ENCODE measurements at places on chromosomes 1 and 21. TPM values are rescaled to one million over a fixed set of nuclear protein-coding genes. Genes with fewer than 3 reads are reported as not detected.

- no peaks in the 10 kb centered on the region for H3K36me3 ChIP-seq
- no peak overlapping the region for H3K27ac ChIP-seq
- no peaks in the 10 kb centered on the region for H3K4me1 ChIP-seq
- no peaks in the 10 kb centered on the region for H3K27me3 ChIP-seq
- H3K4me3 ChIP-seq, result no peak overlapping the region
Observed at GRCh38 chr1:43908858-43909257, 24.7 kb upstream of the ARTN start.

DNA sequence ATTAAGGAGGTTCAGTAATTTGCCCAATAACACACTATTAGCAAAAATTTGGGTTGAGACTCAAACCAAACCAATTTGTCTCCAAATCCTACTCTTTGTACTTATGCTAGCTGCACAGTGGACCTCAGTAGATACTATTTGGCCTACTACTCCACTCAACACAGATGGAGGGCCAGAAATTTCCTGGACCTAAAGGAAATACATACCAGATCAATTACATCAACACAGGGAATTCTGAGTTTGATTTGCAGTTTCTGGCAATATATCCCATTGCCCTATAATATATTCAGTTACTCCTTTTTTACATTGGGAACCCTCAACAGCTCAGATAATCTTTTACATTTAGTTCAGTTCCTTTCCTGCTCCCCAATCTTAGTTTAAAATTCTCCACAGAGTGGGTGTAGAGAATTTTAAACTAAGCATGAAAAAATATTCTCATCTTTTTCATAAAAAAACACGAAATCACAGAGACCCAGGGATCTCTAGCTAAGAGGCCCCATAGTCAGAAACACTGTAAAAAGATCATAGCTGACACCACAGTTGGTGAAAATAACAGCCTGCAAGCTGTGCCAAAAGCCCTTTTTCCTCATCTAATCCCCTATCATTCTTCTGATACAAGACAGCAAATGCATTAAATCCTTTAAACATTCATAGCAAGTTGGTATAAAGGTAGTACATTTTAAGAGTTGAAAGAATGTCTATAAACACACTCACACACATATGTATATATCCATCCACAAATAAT, 317.7 kb upstream of the ESRRG start:
- H3K27me3 ChIP-seq, result no peaks in the 10 kb centered on the region
- H3K27ac ChIP-seq, result no peak overlapping the region
- H3K4me1 ChIP-seq, result no peaks in the 10 kb centered on the region
- DNase-seq, result no peak
- H3K36me3 ChIP-seq, result no peaks in the 10 kb centered on the region
- no peak overlapping the region for H3K4me3 ChIP-seq

DNA sequence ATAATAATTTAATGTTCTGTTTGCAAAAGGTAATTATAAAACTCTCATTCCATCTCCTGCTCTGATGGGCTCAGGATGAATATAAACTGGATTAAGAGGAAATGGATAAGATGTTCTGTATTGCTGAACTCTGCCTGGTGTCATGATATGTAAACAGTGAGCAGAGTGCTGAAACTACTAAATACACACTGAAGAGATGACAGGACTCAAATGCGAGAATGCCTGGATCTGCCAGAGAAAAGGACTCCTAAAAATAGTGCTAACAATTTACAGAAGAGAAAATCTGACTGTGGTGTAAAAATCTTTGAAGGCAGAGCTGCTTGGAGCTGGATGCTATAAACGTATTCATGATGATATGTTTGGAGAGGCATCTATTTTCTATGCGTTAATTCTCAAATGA, 303.2 kb downstream of the RWDD3 start:
- no peaks in the 10 kb centered on the region for H3K4me1 ChIP-seq
- H3K27me3 ChIP-seq, result no peaks in the 10 kb centered on the region
- no peak overlapping the region for H3K4me3 ChIP-seq
- no peaks in the 10 kb centered on the region for H3K36me3 ChIP-seq
- DNase-seq, result no peak

DNA sequence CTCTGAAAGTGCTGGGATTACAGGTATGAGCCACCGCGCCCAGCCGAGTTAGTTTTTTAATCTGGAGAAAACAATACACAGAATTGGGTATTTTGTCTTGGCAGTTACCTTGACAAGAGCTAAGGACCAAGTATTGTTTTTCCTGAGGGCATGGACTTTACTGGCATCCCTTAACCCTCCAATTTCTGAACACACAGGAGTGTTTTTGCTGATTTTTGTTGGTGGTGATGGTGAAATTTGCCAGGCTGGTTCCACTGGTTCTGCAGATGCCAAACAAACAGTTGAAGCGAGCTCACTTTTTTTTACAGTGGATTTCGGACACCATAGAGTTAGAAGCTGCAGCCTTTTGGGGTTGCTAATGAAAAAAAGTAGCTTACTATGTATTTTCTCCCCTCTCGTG, 37.2 kb upstream of the SH3D21 start:
- DNase-seq, result no peak
- peaks cover 12% of the 10 kb centered on the region for H3K4me1 ChIP-seq
- no peak overlapping the region for H3K4me3 ChIP-seq

- H3K4me1 ChIP-seq, result peaks cover 73% of the 10 kb centered on the region
- H3K36me3 ChIP-seq, result peaks cover 76% of the 10 kb centered on the region
- H3K4me3 ChIP-seq, result no peak overlapping the region
- H3K27me3 ChIP-seq, result no peaks in the 10 kb centered on the region
- no peak overlapping the region for H3K27ac ChIP-seq
Observed at GRCh38 chr21:34880401-34880800, 168.7 kb downstream of the RUNX1 start.

- no peak for DNase-seq
- peaks cover 3% of the 10 kb centered on the region for H3K4me1 ChIP-seq
- no peak overlapping the region for H3K27ac ChIP-seq
- no peak overlapping the region for H3K4me3 ChIP-seq
- no peaks in the 10 kb centered on the region for H3K36me3 ChIP-seq
Observed at GRCh38 chr1:110474444-110474843, 23.5 kb downstream of the PROK1 start.

DNA sequence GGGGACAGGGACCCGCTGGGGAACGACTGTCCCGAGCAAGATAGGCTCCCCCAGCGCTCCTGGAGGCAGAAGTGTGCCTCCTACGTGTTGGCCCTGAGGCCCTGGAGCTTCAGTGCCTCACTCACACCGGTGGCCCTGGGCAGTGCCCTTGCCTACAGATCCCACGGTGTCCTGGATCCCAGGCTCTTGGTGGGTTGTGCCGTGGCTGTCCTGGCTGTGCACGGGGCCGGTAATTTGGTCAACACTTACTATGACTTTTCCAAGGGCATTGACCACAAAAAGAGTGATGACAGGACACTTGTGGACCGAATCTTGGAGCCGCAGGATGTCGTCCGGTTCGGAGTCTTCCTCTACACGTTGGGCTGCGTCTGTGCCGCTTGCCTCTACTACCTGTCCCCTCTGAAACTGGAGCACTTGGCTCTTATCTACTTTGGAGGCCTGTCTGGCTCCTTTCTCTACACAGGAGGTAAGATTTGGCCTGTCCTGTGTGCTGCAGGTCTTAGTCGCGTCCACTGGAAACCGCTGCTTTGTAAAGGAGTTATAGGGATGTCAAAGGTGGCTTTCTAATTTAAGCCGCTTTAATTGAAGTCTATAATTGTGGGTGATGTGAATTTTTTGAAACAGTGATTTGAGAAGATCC, 717 bp downstream of the UBIAD1 start:
- peaks cover 32% of the 10 kb centered on the region for H3K36me3 ChIP-seq
- H3K27ac ChIP-seq, result peak overlapping the region; percentile 83
- peaks cover 37% of the 10 kb centered on the region for H3K4me1 ChIP-seq
- H3K4me3 ChIP-seq, result peak overlapping the region; percentile 91
- DNase-seq, result no peak

DNA sequence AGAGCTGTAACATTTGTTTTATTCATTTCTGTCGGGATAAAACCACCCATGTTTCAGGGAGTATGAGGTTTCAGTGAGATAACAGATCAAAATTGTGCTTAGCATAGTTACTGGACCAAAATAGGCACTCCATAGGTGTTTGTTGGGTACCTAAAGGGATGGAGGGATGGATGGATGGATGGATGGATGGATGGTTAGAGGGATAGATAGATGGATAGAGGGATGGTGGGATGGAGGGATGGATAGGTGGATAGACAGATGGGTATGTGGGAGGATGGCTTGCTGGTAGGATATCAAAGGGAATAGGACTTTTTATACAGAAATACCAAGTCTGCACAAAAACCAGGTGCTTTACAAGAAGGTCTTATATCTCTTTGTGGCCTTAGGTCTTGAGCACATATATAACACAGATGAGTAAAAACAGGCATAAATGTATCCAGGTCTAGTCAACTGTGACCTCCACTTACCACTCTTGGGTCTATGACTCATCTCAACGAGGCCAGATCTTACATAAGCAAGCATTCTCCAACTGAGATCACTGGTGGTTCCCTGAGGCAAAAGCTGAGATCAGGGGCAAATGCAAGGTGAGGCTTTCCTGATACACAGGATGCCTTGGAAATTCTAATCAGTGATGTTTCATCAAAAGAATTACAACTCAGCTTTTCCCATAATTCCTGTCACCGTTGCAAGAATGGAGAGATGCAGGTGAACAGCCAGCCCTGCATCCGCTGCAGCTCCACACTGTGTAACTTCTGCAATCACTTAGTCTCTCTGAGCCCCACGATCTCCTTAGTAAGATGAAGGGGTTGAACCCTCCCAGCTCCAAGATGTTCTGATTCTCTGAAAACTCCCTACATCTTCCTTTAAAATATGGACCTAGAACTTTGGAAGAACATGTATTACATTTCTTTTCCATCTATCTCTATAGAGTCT, 32.0 kb downstream of the PTAFR start:
- no peak overlapping the region for H3K4me3 ChIP-seq
- no peak overlapping the region for H3K27ac ChIP-seq
- H3K36me3 ChIP-seq, result no peaks in the 10 kb centered on the region

- no peak for DNase-seq
- no peaks in the 10 kb centered on the region for H3K36me3 ChIP-seq
- H3K27me3 ChIP-seq, result peaks cover 9% of the 10 kb centered on the region
- no peak overlapping the region for H3K4me3 ChIP-seq
Observed at GRCh38 chr1:15188130-15188524, 34.6 kb downstream of the TMEM51 start.

- H3K36me3 ChIP-seq, result no peaks in the 10 kb centered on the region
- DNase-seq, result no peak
- H3K4me1 ChIP-seq, result peaks cover 4% of the 10 kb centered on the region
- no peak overlapping the region for H3K4me3 ChIP-seq
- no peak overlapping the region for H3K27ac ChIP-seq
Observed at GRCh38 chr1:31380181-31380580, 7.3 kb upstream of the FABP3 start.

DNA sequence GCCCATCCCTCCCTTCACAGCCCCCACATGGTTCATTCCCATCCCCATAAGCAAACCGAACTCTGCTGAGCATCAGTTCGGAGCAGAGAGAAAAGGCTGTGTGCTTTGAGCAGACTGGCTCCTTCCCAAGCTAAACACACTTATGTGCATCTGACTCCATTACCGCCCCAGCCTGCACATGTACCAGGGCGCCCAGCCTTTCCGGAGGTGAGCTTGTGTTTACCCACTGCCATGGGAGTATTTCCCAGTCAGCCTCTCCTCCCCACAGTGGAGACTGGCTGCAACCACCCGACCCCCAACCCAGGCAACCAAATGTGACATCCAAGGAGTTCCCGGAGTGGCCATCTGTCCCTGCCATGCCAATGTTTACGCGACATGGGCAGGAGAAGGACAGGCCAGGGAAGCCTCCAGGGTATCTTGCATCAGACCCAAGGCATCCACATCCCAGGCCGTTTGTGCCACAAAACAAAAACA, 9.4 kb downstream of the TIAM1 start:
- DNase-seq, result no peak
- H3K4me3 ChIP-seq, result no peak overlapping the region
- peaks cover 74% of the 10 kb centered on the region for H3K36me3 ChIP-seq
- H3K27ac ChIP-seq, result no peak overlapping the region

DNA sequence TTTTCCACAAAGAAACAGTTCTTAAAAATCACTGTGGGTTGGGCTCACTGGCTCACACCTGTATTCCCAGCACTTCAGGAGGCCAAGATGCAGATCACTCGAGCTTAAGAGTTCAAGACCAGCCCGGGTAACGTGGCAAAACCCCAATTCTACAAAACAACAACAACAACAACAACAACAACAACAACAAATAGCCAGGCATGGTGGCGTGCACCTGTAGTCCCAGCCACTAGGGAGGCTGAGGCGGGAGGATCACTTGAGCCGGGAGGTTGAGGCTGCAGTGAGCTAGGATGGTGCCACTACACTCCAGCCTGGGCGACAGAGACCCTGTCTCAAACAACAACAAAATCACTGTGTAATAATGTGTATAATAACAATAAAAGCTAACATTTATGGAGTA, 40.8 kb downstream of the CDCP2 start:
- H3K36me3 ChIP-seq, result no peaks in the 10 kb centered on the region
- no peak overlapping the region for H3K4me3 ChIP-seq
- H3K4me1 ChIP-seq, result no peaks in the 10 kb centered on the region
- peak; percentile 6 for DNase-seq
- H3K27ac ChIP-seq, result no peak overlapping the region

GRCh38 chr1:41954533-41954944, 35.8 kb upstream of the HIVEP3 start:
- H3K4me1 ChIP-seq, result peaks cover 14% of the 10 kb centered on the region
- peaks cover 20% of the 10 kb centered on the region for H3K36me3 ChIP-seq
- no peaks in the 10 kb centered on the region for H3K27me3 ChIP-seq
- no peak overlapping the region for H3K27ac ChIP-seq
- no peak overlapping the region for H3K4me3 ChIP-seq

DNA sequence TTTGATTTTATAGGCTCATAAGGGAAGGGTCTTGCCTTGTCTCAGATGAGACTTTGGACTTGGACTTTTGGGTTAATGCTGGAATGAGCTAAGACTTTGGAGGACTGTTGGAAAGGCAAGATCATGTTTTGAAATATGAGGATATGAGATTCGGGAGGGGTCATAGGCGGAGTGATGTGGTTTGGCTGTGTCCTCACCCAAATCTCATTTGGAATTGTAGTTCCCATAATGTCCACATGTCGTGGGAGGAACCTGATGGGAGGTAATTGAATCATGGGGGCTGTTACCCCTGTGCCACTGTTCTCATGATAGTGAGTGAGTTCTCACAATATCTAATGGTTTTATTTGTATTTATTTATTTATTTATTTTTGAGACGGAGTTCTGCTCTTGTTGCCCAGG, 6.9 kb upstream of the CSDE1 start:
- H3K4me1 ChIP-seq, result peaks cover 2% of the 10 kb centered on the region
- no peaks in the 10 kb centered on the region for H3K27me3 ChIP-seq
- no peak for DNase-seq

- peaks cover 6% of the 10 kb centered on the region for H3K4me1 ChIP-seq
- H3K36me3 ChIP-seq, result no peaks in the 10 kb centered on the region
- no peak overlapping the region for H3K4me3 ChIP-seq
Observed at GRCh38 chr1:109947582-109948284, 36.8 kb upstream of the AHCYL1 start.

GRCh38 chr1:159868766-159869165, 6.3 kb upstream of the VSIG8 start:
- H3K36me3 ChIP-seq, result no peaks in the 10 kb centered on the region
- H3K4me1 ChIP-seq, result peaks cover 5% of the 10 kb centered on the region
- no peak overlapping the region for H3K4me3 ChIP-seq
- H3K27me3 ChIP-seq, result peaks cover 7% of the 10 kb centered on the region
- H3K27ac ChIP-seq, result no peak overlapping the region

The GCSAML gene
- total RNA-seq, result not detected

The KRTAP12-2 gene
- not detected for total RNA-seq

The ECE1 gene
- total RNA-seq, result 87.9 TPM

The TMEM200B gene
- not detected for total RNA-seq

The CD164L2 gene
- not detected for total RNA-seq

The UBIAD1 gene
- total RNA-seq, result 19.9 TPM

The GJA5 gene
- total RNA-seq, result not detected

All from activated CD4-positive, alpha-beta memory T cell treated with anti-CD3 and anti-CD28 coated beads, Interleukin-2, amount 10 ng/mL, durations not matched to agents 7 days and 5 days (primary cell).